Right atrium auricular region (tissue), 2 donors: ENCODE measurements at places on chromosomes 3 and 15.

GRCh38 chr15:54364961-54365360, 386.7 kb downstream of the UNC13C start:
- DNase-seq = no peak

DNA sequence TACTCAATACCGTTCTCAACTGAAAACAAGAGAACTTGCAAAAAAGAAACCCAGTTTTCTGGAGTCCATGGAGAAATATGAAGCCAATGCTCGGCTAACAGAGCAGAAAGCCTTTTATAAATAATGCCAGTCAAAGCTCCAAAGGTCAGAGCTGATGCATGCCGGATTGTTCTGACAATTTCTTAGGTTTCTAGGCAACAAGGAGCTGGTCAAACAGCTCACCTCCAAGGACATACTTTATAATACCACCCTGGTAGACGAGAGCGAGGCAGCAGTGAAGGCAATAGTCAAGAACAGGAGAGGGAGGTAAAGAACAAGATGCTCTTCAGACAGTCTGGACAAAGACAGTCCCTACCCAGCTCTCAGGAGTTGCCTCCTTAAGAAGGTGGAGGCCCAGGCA, 111.1 kb downstream of the UBE3A start:
- no peak for DNase-seq

- DNase-seq = no peak
Observed at GRCh38 chr15:73996939-73997338, 2.4 kb downstream of the PML start.

DNA sequence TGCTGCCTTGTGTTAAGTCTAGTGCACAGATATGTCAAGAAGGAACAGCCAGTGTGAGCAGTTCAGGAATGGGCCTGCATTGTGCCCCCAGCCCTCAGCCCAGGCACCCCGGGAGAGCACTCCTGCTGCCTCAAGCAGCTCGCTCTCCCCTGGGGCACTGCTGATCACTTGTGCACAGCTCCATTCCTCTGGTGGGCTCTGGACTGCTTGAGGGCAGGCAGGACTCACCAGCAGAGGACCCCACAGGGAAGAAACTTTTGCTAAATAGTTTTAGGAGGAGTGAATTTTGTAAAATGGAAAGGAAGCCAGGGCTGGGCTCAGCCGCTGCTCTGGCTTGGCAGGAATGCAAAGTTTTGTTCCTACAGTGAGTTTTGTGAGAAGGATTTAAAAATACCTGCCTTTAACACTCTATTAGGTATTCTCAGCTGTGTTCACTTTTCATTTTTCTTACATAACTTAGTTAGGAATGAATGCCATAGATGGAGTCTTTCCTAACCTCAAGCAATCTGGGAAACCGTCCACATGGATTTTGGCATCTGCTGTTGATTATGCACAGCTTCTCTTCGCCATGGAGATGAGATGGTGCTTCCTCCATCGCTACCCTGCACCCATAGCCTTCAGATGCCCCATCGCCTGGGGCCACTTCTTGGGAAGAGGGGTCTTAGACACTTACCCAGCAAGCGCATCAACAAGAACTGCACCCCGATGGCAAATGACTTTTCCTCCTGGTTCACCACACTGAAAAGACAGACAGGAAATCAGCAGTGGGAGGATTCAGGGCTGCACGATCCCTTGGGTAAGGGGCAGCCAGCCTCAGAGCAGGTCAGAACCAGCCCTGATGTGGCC, 42.3 kb upstream of the RAB6B start:
- peak; percentile 51 for DNase-seq

DNA sequence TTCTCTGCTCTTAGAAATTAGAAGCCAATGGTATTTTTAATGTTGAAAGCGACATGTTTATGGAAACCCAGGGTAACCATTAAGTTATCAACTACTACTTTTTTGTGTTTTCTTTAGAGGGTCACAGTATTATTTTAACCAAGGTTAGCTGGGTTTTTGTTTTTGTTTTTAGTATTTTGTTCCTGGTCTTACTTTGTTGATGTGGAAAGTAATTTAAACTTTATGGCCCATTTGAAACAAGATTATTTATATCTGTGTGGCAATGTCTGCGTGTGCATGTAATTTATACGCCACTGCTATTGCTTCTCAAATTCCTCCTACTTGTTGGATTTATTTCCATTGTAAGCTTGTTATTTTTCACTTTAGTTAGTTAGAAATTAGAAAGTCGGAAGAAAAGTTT, 722.1 kb upstream of the NR2F2 start:
- DNase-seq = no peak

DNA sequence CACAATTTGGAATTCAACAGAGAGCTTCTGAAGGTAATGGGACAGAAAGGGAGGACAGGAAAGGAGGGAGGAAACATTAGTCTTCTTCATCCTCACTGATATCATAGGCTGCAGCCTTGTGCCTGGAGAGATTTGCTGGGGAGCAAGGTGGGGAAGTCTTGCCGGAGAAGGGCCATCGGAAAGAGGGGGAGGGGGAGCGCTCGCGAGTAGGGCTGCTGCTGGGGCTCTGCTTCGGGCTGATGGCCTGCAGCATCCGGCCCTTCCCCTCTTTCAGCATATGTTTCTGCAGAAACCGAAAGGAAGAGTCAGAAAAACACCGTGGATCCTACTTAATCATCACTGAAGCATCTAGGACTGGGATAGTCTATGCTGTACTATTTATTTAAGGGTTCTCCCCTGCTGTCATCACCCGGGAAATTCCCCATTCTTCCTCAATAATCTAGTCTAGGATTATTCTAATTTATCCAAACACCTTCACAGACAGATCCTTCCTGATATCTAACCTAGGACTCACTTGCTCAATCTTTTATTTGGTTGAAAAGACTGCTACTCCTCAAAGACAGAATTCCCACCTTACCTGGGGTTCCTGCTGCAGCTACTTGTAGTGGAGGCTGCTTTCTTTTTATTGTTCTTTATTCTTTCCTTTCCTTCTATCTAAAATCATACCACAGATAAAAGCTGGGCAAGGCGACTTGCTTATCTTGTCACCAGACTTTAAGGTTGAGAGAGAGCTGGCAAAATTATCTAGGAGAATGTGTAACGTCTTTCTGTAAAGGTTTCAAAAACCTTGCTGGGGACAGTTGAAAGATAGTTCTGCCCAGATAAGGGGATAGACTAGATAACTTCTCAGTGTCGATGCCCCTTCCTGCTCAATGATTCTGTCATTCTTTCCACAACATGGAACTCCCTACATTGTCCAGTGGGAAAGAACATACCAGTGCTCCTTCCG, 22.6 kb downstream of the SLC51A start:
- DNase-seq = no peak

- no peak for DNase-seq
Observed at GRCh38 chr3:89105503-89105902, 1.9 kb upstream of the EPHA3 start.

GRCh38 chr3:117322866-117323265, 613.3 kb downstream of the TUSC7 start:
- no peak for DNase-seq

GRCh38 chr3:159634483-159634882, 354.2 kb upstream of the IL12A start:
- DNase-seq = no peak

DNA sequence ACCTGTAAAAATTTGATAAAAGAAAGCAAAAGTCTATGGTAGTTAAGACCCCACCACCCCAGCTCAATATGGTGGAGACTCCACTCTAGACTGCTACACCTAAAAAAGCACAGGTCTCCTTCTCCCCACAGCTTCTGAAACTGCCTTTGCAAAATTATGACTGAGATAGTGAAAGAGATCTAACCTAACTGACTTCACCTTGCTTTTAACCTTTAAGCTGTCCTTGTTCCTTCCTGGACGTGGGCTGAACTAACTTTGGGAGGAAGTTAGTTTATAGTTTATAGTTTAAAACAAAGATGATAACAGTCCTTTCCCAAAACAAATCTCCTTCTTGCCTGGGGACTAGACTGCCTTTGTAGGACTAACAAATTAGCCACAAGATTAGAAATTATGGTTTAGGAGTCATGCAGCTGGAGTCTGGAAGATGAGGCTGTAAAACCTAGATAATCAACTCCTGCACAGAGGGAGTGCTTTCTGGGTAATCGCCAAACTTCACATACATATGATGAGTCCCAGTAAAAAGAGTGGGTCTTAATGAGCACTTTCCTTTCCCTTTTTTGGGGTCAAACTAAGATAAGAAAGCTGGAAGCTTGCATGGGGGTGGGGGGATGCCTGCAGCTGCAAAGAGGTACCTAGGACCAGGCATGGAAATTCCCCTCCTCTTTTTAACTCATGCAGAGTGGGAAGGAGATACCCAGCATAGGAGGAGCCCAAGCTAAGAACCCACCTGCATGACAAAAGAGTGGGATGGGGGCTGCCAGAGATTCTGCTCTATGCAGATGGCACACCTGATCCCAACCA, 17.5 kb downstream of the CCR8 start:
- DNase-seq = no peak

DNA sequence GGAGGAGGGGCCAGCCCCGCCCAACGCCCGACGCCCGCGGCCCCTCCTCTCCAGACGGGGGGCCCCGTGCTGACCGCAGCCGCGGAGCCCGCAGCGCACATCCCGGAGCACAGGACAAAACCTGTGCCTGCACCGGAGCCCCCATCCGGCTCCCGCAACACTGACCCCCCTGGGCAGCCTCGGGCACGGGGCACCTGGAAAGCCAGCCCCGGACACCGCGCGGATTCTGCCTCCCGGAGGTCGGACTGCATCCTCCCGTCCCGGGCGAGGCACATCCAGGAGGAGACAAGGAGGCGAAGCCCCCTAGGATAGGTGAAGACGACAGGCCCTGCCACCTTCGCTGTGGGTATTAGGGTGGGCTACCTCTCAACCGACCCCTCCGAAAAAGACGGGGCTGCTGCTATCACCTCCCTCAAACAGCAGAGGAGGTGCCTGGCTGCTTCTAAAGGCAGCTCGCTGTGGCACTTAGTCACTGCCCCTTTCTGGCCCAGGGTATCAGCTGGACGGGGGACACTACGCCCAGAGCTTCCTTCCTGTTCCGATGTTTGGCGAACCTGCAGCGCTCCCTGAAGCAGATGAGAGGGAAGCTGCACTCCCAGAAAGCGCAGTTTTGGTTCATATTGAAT, 10.6 kb downstream of the XXYLT1 start:
- DNase-seq = peak; percentile 68

GRCh38 chr3:14401692-14402303, 608 bp upstream of the SLC6A6 start:
- DNase-seq = no peak

- DNase-seq = no peak
Observed at GRCh38 chr15:96412045-96412905, 81.8 kb downstream of the NR2F2 start.

DNA sequence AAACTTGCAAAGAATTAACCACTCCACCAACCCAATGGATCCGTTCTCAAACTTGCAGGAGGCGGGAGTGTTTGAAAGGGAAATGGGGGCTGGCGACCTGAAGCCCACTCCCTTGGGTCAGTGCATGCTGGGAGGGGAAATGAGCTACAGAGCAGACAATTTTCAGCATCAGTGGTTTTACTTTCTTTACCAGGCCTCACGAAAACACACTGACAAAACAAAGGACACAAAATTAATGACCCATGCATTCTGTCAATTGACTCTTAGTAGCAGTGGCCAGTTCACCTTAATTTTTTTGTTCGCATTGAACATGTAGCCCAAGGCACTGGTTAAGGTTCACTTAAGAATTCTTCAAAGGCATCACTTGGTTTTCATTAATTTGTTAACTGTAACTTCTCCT, 413.5 kb downstream of the MECOM start:
- no peak for DNase-seq

- DNase-seq = no peak
Observed at GRCh38 chr3:31048143-31048542, 153.7 kb upstream of the GADL1 start.

DNA sequence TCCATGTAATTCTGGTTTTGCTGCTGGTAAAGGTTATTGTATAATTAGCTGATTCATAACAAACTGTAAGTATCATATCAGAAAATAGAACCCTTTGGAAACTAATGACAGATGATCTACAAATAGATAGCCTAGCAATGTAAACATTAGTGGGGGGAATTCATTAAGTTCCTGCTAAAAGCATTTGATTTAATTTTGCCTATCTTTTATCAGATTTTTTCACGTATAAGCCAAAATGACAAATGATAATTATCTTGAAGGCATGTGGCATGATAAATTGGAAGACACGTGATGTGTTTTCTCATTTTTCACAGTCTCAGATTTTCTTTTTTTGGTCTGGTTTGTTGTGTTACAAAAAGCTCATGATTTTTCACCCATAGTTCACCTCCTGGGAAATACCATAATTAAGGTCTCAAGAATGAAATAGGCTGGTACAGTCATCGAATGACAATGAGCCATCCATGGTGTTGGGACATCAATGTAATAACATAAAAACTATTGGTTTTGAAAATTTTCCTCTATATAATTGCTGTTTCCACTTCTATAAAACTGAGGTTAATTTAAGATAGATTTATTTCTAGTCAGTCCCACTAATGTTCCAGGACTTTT, 325.9 kb upstream of the TBL1XR1 start:
- no peak for DNase-seq

DNA sequence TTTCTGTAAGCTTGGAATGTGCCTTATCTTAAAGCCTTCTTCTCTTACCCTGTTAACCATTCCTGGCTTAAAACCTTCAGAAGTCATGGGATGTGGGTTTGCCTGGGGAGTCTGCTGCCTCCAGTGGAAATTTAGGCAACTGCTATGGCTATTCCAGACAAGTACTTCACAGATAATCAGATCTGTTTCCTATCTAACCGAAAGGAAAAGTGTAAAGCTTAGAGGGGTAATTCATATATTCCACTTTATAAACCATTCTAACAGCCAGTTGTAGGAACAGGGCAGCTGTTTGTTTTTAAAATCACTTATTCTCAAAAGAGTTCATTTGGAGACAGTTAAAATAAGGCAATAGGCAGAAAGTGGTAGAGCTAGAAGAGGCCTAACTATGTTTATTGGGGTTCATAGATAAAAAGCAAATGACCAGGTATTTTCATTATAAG, 219.9 kb downstream of the TCF12 start:
- DNase-seq = no peak

DNA sequence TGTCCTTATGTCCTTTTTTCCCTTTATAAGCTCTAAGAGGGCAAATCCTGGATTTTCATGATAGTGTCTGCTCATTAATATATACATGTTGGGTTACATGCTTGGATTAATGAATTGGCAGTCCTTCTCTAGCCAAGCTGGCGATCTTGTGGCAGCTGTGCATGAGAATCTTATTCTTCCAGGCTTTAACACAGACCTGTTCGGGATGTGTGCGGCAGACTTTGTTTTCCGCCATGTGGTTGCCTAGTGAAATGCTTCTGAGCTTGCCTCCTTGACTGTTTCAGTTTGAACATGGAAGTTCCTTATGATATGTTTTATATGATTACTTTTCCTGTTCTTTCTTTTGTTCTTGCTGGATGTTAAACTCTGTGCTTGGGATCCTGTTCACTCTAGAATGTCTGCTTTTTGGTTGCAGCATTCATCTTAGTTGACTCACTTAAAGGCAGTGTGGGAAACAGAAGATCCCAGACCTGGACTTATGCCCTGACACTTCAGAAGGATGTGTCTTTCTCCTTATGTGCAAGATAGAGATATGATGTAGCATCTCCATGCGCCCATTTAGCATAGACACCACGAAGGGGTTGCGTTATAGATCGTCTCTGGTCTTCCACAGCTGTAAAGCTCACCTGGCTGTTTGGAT, 7.2 kb downstream of the CHCHD6 start:
- DNase-seq = no peak

- no peak for DNase-seq
Observed at GRCh38 chr3:53402326-53402725, 55.0 kb upstream of the DCP1A start.

- no peak for DNase-seq
Observed at GRCh38 chr3:122100591-122101463, 45.7 kb downstream of the CD86 start.
